CD8-positive, alpha-beta memory T cell (primary cell): ENCODE measurements at places on chromosomes 11 and 22. TPM values are rescaled to one million over a fixed set of nuclear protein-coding genes. Genes with fewer than 3 reads are reported as not detected.

GRCh38 chr22:49869845-49870712 is 16.4 kb downstream of the ZBED4 start:
- DNase-seq, result peak; percentile 78

DNA sequence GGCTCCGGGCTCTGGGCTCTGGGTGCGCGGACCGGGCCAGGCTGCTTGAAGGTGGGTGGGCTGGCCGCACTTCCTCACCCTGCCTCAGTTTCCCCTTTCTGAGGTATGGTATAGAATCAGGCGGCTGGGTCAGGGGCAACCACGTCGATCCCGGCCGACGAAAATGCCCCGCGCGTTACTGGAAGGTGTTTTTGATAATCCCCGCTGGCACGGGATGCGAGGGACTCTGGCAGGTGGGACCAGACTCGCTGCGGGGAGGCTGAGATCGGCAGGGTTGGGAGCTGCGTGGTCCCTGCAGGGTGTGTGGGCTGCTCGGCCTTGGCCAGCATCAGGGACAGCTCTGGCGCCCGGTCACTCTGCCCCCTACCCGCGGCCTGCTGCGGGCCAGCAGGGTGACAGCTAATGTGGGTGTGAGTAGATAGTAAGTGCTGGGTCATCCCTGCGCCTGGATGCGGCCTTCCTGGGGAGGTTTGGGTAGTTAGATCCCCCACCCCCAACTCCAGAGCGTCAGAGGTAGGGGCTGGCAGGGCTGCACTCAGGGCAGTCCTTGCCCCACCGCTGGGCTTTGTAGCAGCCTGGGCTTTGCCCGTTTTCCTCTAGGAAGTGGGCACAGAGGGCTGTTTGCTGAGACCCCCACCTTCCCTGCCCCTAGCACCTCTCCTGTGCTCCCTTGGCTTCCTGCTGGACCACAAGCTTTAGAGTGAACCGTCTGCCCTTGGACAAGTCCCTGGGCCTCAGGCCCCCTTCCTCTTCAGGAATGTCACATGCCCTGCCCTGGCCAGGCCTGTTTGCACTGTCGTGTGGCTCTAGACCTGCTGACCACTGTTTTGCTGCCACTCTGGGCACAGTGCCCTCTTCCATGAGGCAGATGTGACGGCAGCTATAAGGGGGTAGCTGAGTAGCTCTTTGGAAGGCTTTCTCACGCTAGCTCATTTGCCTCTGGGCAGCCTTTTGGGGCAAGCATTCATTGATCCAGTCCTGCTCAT is 579 bp downstream of the TANGO2 start:
- DNase-seq, result no peak

- no peak for DNase-seq
These were observed 129.3 kb upstream of the TENM4 start for GRCh38 chr11:79570104-79570503.

GRCh38 chr22:46111645-46112306 is 38.5 kb upstream of the PPARA start:
- DNase-seq, result no peak

DNA sequence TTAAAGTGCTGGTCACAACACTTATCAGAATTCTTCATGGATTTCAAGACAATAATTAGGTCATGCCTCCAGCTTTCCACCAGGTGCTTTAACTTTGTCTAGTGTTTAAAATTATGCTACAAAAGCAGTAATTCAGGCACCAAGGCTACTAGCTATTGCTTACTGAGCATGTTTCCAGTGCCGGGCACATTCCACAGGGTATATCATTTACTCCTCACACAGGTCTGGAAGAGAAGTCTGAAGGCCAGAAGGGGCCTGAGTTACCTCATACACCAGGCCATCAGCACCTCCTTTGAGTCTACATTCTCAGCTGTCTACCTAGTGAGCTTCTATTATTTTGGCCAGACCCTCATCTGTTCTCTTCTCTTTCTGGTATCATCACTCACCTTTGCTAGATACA is 41.7 kb upstream of the LMO2 start:
- no peak for DNase-seq

GRCh38 chr11:95652002-95652472 is 137.5 kb downstream of the FAM76B start:
- no peak for DNase-seq

- no peak for DNase-seq
These were observed 71.9 kb downstream of the FBXO7 start for GRCh38 chr22:32546496-32546895.

Gene OR52H1
- not detected for total RNA-seq

Gene TMEM132A
- total RNA-seq, result 0.68 TPM

DNA sequence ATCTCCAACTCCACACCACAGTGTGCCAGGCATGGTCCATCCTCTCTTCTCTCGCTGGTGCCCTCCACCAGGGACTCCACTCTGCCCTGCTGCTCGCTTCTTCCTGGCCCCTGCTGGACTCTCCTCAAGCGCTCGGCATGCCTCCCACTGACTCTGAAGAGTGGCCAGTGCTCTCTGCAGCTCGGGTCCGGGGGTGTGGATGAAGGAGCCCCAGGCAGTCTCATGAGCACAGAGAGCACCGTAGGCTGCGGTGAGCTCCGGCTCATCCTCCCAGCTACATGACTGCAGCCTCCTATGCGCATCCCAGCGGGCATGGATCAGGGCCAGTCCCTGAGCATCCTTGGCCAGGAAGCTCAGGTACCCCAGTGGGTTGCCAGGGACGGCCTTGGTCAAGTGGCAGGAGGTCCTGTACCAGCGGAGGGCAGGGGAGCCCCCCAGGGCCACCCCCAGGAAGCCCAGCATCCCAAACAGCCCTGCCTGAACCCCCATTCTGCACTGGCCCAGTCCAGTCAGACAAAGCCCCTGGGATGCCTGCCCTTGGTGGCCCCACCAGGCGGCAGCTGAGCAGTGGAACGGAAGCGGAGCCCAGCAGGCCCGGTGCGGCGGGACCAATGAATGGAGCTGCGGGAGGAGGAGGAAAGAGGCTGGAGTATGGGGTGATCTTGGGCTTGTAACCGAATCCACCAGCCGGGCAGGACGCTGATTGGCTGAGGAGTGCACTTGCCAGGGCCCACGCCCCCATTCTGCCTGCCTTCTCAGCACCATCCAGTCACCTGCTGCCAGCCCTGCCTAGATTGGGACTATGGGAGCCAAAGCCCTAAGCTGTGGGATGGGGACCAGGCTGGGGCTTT is at the start of gene PLA2G3:
Gene PLA2G3, minus strand, starts transcription at position 643 of the 851 bp plus-strand sequence. Its CDS starts 154 bp downstream, at position 489.
- DNase-seq, result no peak

DNA sequence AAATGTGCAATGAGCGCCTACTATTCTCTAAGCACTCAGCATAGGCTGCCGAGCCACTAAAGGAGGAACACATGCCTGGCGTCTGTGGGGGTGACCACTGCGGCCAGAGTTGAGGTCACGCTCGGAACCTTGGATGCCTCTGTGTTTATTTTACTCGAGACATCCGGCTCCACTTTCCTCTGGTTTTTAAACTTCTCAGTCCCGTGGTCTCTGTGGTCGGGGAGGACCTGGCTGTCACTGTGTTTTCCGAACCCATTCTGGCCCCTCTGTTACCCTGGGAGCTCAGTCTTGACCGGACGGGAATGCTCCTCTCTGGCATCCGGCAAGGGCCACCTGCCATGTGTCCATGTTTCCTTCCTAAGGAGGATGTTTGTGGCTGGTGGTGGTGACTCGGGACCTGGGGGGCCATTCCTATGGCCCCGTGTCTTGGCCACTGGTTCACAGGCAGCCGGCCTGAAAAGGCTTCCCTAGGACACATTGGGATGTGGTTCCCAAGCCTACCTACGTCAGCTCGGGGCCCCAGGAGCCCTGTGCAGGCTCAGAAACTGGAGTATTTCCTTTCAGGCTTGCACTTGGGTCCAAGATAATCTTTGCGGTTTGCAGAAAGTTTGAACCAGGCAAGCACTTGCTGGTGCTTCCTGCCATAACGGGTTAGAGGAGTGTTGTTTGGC is 46.7 kb upstream of the PARVG start:
- no peak for DNase-seq

GRCh38 chr11:65414776-65415498 is 7.7 kb upstream of the NEAT1 start:
- no peak for DNase-seq

Gene CREB3L1
- not detected for total RNA-seq

DNA sequence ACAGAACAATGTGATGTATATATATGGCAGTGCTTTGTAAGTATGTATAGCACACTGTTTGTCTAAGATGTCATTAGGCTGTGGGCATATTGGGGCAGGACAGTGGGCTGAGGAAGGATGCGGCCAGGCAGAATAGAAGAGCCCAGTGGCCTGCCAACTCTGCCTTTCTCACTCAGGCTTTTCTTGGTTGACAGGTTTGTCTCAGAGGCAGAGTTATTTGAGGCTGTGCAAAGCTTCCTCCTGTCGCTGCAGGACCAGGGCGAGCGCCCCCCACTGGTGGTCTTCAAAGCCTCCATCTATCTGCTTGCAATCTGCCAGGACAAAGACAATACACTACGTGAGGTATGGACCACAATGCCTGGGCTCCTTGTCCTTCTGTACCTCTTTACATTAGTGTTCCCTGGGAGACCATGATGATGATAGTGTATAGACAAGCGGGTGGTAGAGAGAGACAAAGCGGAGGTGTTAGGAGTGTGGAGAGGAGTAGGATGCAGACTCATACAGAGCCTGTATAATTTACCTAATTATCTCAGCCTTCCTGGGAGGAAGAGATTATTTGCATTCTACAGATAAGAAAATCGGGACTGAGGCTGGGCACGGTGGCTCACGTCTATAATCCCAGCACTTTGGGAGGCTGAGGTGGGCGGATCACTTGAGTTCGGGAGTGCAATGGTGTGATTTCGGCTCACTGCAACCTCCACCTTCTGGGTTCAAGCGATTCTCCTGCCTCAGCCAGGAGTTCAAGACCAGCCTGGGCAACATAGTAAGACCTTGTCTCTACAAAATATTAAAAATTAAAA is 37.3 kb upstream of the CCDC134 start:
- peak; percentile 17 for DNase-seq

GRCh38 chr11:130635937-130636630 is 187.6 kb downstream of the ADAMTS15 start:
- DNase-seq, result no peak

DNA sequence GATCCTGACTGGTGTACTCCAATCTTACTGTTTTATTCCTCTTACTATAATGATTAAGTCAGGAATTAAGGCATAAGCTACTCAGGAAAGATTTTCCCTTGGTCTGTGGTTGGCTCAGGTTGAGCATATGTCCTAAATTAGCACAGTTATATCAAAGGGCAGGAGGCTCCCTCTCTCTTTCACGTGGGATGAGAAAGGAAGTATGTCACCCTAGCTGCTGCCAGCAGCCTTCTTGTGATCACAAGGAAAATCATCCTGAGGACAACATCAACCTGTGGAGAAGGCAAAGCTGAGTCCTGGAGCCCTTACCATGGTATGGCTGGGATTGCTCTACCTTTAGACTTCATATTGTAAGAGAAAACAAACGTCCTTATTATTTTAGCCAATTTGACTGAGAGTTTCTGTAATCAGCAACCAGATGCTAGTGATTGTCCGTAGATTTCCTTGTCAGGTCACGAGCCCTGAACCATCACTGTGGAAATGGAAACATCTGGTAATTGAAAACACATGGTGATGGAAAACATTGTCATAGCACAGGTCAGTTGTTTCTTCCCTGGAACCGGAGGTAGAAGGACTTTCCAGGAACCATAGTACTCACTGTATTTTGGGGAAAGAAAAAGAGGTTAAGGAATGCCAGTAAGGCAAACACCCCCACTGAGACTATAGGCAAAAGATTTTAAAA is 40.6 kb upstream of the DEUP1 start:
- DNase-seq, result no peak

Gene F2
- total RNA-seq, result not detected

Gene LDHAL6A
- total RNA-seq, result not detected

Gene MMP1
- total RNA-seq, result not detected

GRCh38 chr11:68806931-68807844 is 34.5 kb downstream of the CPT1A start:
- DNase-seq, result no peak

DNA sequence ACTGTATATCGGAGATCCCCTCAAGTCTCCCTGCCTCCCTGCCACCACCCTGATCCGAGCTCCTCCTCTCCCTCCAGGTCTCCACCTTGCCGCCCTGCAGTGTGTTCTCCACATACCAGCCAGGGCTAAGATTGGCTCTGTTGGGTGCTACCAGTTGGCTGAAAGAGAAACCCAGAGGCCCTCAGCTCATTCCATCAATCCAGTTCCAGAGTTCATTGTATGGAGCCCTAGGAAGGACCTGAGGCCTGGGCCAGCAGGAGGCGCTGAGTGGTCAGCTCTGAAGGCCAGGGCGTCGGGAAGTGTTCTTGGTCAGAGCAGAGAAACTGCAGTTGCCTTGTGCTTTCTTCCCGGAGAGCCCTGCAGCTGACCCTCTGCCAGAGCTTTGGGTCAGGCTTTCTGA is 2.2 kb upstream of the TOP3B start:
- no peak for DNase-seq

GRCh38 chr11:123742031-123742723 is 717 bp upstream of the ZNF202 start:
- DNase-seq, result no peak

DNA sequence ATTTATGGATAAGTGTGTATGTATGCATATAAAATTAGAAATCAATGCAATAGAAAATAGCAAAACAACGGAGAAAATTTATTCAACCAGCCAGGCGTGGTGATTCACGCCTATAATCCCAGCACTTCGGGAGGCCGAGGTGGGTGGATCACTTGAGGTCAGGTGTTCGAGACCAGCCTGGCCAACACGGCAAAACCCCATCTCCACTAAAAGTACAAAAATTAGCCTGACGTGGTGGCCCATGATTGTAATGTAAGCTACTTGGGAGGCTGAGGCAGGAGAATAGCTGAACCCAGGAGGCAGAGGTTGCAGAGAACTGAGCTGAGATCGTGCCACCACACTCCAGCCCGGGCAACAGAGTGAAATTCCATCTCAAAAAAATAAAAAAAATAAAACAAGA is 5.5 kb downstream of the KRTAP5-6 start:
- DNase-seq, result no peak

Gene SCGB1C1
- total RNA-seq, result not detected

Gene GP1BB
- total RNA-seq, result not detected
